ENCODE measurements at places on chromosomes 11 and 22. TPM values are rescaled to one million over a fixed set of nuclear protein-coding genes. Genes with fewer than 3 reads are reported as not detected.

The NXPE2 gene
- total RNA-seq = not detected

The SCGB1D2 gene
- total RNA-seq = not detected

The NLRP14 gene
- total RNA-seq = not detected

The DESI1 gene
- 34.3 TPM for total RNA-seq

DNA sequence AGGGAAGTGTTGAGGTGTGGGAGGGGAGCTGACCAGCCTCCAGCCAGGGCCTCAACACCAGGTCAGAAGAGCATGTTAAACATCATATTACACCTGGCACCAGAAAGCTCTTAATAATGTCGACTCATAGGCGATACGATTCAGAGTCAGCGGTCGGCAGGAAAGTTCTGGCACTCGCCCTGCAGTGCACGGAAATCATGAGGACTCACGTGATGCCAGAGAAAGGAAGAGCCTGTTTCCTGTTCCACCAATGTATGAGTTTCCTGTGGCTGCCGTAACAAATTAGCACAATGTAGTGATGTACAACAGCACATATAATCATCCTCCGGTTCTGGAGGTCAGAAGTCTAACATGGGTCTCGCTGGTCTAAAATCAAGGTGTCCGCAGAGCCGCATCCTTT, 198.8 kb downstream of the BARX2 start:
- no peak for DNase-seq

Measured in H1 (cell line).